ENCODE measurements at places on chromosomes 13 and 19.

GRCh38 chr13:85592211-85592610 lies 207.0 kb downstream of the SLITRK6 start:
- no peak for DNase-seq

DNA sequence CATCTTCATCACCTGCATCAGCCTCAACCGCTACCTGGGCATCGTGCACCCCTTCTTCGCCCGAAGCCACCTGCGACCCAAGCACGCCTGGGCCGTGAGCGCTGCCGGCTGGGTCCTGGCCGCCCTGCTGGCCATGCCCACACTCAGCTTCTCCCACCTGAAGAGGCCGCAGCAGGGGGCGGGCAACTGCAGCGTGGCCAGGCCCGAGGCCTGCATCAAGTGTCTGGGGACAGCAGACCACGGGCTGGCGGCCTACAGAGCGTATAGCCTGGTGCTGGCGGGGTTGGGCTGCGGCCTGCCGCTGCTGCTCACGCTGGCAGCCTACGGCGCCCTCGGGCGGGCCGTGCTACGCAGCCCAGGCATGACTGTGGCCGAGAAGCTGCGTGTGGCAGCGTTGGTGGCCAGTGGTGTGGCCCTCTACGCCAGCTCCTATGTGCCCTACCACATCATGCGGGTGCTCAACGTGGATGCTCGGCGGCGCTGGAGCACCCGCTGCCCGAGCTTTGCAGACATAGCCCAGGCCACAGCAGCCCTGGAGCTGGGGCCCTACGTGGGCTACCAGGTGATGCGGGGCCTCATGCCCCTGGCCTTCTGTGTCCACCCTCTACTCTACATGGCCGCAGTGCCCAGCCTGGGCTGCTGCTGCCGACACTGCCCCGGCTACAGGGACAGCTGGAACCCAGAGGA lies 2.6 kb downstream of the P2RY11 start:
- DNase-seq: no peak

- DNase-seq: no peak
These were observed 21.4 kb downstream of the UHRF1 start for GRCh38 chr19:4930664-4931063.

DNA sequence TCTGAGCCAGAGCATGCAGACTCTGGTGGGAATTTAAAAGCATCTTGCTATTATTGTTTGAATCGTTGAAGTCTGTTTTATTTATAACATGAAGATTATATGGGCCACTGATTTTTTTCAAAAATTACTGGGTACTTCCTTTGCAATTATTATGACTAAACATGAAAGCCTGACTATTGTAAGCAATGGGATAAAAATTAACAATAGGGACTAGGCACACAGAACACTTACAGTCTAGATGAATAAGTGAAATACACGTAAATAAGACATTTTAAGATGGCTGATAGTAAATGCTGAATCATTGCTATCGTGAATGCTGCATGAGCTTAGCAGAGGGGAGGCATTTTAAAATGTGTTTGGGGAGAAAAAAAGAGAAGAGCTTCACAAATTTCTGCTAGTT lies 81.0 kb upstream of the MAB21L1 start:
- DNase-seq: no peak

GRCh38 chr19:54390942-54391577 lies 24.2 kb upstream of the TTYH1 start:
- DNase-seq: no peak

- no peak for DNase-seq
These were observed 96.2 kb upstream of the VSTM2B start for GRCh38 chr19:29429581-29429980.

DNA sequence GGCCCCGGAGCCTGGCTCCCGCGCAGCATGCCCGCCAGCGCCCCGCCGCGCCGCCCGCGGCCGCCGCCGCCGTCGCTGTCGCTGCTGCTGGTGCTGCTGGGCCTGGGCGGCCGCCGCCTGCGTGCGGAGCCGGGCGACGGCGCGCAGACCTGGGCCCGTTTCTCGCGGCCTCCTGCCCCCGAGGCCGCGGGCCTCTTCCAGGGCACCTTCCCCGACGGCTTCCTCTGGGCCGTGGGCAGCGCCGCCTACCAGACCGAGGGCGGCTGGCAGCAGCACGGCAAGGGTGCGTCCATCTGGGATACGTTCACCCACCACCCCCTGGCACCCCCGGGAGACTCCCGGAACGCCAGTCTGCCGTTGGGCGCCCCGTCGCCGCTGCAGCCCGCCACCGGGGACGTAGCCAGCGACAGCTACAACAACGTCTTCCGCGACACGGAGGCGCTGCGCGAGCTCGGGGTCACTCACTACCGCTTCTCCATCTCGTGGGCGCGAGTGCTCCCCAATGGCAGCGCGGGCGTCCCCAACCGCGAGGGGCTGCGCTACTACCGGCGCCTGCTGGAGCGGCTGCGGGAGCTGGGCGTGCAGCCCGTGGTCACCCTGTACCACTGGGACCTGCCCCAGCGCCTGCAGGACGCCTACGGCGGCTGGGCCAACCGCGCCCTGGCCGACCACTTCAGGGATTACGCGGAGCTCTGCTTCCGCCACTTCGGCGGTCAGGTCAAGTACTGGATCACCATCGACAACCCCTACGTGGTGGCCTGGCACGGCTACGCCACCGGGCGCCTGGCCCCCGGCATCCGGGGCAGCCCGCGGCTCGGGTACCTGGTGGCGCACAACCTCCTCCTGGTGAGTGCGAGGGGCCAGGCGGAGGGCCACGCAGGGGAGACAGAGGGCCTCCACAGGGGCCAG lies at the start of gene KL:
Gene KL (plus strand): TSS at position 10 of the 909 bp plus-strand sequence. CDS start 18 bp downstream, at position 28.
- no peak for DNase-seq

DNA sequence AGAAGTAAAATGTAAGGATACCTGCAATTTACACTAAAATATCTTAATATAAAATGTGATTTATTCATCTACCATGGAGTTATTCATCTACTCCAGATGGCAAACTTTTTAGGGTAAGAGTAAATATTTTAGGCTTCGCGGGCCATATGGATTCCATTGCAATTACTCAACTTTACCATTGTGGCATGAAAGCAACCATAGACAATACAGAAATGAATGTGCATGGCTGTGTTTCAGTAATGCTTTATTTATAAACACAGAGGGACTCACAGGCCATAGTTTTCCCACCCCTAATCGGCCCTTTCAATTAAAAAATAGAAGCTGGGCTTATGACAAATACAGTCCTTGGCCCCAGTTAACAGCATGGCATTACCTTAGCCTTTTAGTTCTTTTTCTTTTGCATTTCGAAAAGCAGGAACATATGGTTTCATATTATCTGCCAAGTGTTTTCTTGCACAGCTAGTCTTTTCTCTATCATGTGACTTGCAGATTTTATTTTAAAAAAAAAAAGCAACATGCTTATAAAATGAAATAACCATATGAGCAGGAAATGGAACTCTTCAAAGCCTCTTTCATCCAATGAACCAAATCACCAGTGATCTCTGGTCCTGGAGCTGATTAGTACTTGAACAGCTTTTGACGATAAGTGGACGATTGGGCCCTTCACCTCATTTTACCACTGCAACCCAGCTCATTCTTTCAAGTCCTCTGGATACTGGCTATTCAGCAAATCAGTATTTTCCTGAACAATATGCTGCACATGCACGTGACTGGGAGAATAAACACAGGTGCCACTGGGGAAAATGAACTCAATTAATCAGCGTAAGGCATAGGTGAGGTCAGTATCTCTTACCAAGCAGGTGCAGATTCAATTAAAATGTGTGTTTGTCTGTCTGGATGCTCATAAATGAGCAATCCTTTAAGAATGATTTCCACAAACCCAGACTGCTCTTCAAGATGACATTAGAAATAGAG lies 63.9 kb downstream of the LHFPL6 start:
- DNase-seq: no peak

DNA sequence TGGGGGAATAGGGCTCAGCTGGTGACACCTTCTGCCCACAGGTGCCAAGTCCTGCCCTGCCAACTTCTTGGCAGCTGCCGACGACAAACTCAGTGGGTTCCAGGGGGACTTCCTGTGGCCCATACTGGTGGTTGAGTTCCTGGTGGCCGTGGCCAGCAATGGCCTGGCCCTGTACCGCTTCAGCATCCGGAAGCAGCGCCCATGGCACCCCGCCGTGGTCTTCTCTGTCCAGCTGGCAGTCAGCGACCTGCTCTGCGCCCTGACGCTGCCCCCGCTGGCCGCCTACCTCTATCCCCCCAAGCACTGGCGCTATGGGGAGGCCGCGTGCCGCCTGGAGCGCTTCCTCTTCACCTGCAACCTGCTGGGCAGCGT lies 2.1 kb downstream of the P2RY11 start:
- no peak for DNase-seq

GRCh38 chr19:15471639-15472101 lies 7.3 kb upstream of the RASAL3 start:
- no peak for DNase-seq

- DNase-seq: no peak
These were observed 21.2 kb downstream of the HDGFL2 start for GRCh38 chr19:4493104-4493928.

GRCh38 chr19:38285567-38285966 lies 18.5 kb upstream of the C19orf33 start:
- DNase-seq: no peak

DNA sequence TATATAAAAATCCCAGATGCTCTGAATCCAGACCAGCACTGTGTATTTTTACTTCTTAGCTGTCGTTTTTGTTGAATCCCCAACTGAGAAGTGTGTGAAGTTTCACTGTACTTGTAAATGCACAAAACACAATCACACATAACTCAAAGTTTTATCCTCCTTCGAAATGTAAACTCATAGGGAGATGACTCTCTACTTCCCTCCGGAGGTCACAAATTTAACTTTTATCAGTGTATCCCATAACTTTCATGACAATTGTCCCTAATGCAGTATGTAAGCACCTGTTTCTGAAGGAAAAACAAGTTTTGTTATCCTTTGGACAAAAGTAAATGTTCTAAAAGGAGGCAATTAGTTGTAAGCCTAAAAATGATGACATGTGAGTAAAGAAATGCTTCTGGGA lies 665.0 kb upstream of the SLITRK6 start:
- no peak for DNase-seq

- no peak for DNase-seq
These were observed 20.1 kb downstream of the DEDD2 start for GRCh38 chr19:42197375-42197817.

GRCh38 chr19:51689751-51690453 lies 3.2 kb upstream of the SPACA6 start:
- no peak for DNase-seq

DNA sequence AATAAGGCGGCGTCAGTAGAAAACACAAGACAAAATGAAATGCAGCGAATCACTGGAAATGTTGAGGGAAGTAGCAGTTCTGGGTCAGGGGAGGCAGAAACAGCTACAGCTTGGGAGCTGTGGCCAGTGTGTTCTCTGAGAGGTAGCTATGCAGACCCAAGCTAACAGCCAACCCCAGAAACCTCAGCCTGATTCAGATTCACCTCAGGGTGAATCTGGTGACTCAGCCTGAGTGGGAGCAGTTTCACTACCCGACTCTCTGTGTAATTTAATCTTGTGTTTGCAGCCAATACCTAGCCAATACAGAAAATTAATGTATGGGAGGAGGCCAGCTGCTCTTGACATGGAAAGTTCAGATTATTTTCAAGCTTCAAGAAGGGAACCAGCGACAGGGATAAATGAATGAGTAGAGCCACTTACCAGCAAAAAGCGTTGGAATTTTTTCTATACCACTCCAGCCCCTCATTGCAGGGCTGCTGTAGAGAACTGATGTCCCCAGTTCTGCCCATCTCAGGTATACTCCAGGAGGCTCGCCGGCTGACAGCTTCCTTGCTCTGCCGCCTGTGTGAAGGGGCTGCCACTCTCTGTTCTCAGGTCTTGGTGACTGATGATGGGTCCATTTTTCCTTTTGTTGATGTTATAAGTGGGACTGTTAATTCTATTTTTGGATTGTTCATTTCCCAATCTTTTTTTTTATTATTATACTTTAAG lies 8.9 kb downstream of the IGFL3 start:
- DNase-seq: no peak

DNA sequence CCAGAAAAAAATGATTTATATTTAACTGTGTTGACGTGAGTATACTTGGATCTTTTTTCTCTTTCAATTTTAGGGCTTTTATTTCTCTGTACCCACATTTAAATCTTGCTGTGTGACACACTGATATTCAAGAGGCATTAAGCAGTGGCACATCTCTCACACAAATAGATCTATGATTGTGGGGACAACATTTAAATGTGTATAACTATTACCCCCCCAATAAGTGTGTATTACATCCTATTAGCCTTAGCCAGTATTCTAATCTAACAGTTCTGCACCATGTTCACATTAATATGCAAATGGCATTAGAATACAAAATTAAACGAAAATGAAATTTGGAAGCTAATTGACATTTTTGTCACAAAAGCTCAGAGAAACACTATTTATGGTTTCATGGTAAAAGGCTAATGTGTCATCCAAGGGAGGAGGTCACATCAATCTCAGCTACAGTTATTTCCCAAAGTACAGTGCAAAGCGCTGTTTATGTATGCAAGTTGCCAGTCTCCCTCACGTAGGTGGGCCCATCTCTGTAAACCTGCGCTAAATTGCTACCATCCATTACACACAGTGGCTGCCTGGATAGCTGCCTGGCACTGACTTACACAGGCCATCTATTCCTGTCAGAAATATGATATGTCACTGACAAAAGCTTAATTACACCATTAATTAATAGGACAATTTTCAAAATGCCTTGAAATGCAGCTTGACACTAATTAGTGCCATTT lies 984.7 kb upstream of the PCDH9 start:
- no peak for DNase-seq

DNA sequence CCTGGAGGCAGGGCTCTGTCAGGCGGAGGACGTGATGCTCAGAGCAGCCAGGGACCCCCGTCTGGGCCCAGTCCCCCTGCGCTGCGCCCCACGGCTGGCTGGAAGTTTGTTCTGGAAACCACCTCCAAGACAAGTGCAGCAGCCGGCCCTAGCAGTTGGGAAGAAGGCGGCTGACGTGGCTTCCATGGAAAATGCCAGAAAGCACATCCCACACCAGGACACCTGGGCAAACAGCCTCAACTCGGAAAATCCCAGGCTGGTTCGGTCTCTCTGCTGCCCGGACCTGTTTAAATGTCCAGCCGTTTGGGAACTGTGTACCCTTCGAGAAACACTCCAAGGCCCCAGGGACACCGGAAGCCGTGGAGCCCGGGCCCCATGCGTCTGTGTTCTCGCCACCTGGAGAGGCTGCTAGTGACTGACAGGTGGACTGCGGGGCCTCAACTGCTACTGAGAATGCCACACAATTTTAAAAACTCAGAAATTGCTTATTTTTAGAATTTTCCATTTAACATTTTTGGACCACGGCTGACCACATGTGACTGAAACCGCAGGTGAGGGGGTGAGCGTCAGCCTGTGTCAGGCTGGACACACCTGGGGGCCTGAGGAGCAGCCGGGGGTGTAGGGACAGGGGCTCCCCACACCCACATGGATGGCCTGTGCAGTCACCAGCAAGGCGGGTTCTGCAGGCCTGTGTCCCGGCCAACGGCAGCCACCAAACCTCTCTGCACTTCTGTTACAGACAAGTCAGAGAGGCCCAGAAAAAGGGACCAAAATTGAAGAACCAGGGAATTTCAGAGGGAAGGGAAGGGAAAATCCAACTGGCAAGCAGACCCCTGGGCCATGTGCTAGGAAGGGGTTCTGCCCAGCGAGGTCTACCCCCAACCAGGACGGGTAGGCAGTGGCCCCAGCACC lies 31.7 kb downstream of the RASA3 start:
- DNase-seq: no peak

GRCh38 chr19:6062961-6063575 lies 47.2 kb downstream of the RFX2 start:
- DNase-seq: no peak

Data from breast epithelium (tissue), 4 donors.